ENCODE measurements at places on chromosomes 5 and 9. TPM values are rescaled to one million over a fixed set of nuclear protein-coding genes. Genes with fewer than 3 reads are reported as not detected.
A peak's percentile ranks its signal among the peaks of the same experiment; 100 is the strongest.

The SLC36A2 gene
- total RNA-seq = not detected

The SV2C gene
- total RNA-seq = not detected

The SCGB3A2 gene
- not detected for total RNA-seq

The GRM6 gene
- total RNA-seq = not detected

- DNase-seq = no peak
Measured at GRCh38 chr5:57316798-57317327, 143.0 kb downstream of the GPBP1 start.

DNA sequence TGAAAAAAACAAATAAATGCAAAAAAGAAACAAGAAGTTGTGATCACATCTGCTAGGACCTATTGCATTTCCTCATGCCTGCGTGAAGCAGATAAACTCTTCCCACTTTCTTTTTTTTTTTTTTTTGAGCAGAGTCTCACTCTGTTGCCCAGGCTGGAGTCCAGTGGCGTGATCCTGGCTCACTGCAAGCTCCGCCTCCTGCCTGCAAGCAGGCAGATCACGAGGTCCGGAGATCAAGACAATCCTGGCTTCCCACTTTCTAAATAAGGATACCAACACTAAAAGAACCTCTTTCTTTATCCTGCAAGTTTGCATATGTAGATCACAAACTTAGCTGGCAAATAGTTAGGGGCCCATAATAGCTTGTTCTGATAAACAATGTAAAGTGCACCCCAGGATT lies 128.6 kb downstream of the ASTN2 start:
- DNase-seq = no peak

- DNase-seq = no peak
Measured at GRCh38 chr5:78268356-78268755, 26.1 kb downstream of the AP3B1 start.

DNA sequence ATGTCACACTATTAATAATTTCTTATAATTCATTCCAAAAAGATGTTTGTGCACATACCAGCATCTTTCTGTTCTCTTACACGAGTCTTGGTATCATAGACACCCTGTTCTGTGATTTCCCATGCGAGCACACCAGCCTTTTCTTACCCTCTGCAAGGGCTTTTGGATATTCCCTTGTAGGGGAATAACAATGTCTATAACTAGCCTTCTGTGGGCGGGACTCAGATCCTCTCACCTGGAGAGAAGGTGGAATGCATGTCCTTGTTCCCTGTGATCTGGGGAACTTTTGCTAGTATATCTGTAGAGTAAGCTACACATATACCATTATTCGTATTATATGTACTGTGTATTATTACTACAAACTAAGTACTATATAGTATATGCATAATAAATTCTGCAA lies 44.8 kb downstream of the EHMT1 start:
- DNase-seq = no peak

DNA sequence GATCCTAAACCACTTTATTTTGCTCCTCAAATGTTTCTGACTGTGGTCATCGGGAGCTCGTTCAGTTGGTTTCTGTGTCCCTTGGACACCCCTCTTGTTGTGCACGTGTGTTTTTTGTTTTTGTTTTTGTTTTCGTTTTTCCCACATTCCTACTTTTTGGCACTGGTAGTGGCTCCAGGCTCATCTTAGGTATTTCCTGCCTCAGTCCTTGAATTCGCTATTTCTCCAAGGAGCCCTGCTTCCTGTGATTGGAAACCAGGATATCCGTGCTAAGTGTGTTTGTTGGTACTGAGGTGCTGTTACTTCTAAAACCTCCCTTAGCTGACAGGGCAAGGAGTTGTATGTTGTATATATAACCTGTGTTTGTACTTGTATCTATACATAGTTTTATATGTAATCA lies 5.9 kb downstream of the HMCN2 start:
- no peak for DNase-seq

DNA sequence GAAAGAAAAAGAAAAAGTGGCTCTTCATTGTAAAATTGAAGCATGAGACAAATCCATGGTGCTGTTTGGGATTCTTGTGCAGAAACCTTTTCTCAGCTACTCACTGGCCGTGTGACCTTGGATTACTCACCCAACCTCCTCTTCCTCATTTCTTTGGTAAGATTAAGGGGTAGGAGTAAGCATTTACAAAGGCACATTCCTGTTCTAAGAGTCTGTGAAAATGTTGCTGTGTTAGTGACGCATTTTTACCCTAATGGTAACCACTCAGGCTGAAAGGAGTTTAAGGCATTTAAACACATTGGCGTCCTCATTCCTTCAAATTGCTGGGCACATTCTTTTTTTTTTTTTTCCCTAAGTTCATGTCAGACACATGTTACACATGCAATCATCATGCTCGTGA lies 4.3 kb downstream of the RAI14 start:
- no peak for DNase-seq

DNA sequence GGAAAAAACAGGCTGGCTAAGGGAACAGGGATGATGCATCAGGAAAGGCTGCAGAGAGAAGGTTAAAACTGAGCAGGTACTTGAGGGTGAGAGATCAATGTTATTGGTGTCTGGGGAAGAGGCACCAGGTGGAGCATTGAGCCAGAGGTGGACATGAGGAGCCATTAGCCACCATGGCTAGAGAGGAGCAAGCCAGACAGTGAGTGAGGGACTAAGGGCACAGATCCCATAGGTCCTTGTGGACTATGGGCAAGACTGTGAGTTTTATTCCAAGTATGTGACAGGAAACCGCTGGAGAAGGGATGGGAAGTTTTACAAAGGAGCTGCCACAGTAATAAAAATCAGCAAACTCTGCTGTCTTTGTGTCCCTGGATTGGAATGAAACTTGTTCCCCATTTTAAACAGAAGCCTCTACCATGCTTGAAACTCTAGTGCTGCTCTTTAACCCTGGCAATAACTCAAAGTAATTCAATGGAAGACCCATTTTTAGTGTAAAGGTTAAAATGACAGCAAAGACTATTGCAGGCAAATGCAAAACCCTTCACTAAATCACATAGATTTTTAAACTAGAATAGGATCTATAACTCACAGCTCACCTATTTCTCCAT lies 349.8 kb downstream of the ENC1 start:
- DNase-seq = no peak

DNA sequence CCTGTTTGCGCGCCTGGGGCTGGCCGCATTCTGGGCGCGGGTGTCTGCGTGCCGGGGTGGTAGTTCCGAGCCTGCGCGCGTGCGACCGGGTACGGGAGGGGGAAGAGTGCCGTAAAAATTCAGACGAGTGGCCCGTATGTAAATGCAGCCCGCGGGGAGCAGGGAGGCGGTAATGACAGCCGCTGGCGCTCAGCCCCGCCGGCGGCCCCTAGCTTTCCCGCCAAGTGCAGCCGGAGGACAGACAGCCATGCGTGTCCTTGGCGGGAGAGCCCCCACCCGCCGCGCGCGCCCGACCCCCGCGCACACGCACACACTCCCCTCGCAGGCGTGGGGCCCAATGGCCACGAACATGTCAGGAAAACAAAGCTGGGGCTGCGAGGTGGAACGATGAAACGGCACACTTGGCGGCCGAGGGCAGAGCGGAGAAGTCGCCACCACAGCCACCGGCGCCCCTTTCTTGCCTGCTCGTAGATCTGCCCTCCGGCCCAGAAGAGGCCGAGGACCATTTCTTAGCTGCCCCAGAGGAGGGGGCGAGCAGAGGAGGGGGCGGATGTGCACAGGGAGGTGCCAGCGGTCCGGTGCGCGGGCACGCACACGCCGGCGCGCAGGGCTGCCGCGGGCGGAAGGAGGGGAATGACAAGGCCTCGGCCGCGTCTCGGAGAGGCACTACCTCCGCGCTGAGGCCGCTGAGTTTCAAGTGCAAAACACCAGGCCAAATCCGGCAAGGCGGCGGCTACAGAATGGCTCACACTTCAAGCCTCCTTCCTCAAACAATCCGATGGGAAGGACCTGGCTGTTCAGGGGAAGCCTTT lies 208.4 kb downstream of the MEF2C start:
- DNase-seq = peak; percentile 48

DNA sequence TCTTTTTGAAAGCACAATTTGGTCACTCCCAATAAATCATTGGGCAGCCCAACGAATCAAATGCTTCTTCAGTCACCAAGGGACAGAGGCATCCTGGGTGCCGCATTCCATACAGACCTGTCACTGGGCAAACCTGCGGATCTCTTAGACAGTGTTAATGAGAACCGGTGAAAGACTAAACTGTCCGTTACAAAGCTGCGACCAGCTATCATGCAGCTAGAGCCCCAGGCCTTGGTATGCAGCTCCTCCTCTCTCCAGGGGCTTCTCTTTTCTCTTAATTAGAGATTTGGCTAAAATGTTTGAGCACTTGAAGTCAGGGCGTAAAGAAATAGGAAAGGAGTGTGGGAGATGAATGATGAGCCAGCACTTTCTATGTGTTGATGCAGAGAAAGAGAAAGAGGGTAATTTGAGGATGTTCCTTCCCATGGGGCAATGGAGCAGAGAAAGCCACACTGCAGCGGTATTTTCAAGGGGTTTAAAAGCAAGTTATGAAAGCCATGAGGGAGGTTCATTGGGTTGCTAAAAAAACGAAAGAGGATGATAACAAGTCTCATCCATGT lies 175.3 kb downstream of the RFK start:
- no peak for DNase-seq

DNA sequence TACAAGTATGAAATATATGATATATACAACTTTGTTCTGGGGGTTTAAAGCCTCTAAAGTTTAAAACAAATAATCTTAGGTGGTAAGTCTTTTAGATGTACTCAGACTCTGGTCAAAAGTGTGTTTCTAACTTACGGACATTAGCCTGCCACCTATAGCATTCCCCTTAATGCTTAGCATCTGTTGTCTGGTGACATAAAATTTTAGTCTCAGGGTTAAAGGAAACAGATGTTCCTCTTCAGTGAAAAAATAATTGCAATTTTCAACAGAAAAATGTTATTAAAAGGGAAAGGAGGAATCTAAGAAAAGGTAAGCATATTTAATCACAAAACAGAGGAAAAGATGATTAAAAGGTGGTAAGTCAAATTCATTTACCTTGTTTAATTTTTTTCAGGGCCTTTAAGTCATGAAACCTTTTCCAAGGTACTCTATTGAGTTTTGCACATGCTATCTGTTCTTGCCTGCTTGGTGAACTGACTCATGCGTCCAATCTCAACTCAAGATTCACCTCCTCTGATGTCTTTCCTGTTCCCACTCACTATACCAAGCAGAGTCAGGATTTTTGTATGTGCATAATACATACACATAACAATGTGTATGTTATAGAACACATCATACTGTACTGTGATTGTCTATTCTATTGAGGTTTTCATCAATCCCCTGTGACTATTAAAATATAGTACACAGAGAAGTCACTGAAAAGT lies 7.9 kb downstream of the TMEM167A start:
- DNase-seq = no peak

DNA sequence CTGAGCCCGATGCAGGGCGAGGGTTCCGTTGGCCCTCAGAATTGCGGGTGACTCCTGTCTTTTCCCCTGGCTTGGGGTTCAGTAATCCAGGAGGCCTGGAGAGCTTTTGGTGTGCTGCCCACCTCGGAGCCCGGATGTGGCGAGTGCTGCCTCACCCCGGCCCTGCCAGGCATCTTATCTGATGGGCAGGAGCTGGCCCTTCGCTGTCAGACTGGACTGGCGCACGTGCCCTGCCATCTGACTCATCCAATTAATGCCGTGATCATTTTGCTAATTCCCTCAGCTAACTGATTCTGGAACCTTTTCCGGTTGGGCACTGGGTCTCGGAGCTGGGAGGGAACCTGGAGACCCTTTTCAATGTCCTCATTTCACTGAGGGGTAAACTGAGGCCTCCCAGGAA lies 34.6 kb downstream of the RXRA start:
- DNase-seq = peak; percentile 92

- no peak for DNase-seq
Measured at GRCh38 chr9:126531035-126531571, 82.6 kb upstream of the LMX1B start.
